SHP77 (cell line): ENCODE measurements at places on chromosomes 5 and 9.

GRCh38 chr9:109522106-109522505, 24.0 kb upstream of the PTPN3 start:
- DNase-seq: no peak

DNA sequence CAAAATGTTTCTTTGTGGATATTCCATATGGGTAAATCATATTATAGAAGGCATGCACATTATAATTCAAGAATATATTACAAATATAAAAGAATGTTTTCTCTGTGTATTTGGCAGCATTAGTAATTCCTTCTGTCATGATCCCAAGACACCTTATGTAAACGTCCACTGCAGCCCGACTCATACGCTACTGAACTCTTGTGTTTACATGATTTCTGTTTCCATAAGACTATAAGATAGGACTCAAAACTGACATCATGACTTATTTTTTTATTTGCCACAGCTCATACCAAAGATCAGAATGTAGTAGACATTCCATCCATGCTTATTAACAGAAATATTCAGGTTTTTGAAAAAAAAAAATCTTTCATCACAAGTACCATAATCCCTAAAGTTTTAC, 234.1 kb downstream of the AP3B1 start:
- no peak for DNase-seq

GRCh38 chr9:114697951-114698351, 16.0 kb upstream of the TEX48 start:
- DNase-seq: no peak

- DNase-seq: no peak
These were observed 25.0 kb upstream of the KIF12 start for GRCh38 chr9:114124138-114124537.

DNA sequence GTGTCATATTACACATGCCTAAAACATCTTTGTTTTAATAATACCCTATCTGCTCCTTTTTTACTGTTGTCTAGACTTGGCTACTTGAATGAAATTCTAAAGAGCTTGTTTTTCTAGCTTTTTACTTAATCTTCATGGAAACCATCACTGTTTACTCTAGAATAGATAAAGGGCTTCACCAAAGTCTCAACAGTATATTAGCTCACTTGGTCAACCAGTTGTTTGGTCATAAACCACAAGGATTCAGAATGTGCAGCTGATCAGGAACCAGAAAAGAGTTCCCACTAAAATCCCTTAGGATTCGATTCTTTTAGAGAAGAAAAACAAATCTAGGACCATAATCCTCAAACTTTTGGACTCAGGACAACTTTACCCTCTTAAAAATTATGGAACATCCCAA, 38.0 kb downstream of the CDO1 start:
- DNase-seq: no peak

GRCh38 chr5:151077967-151078366, 2.9 kb downstream of the TNIP1 start:
- no peak for DNase-seq

- DNase-seq: no peak
These were observed 824.4 kb upstream of the TYRP1 start for GRCh38 chr9:11868795-11869194.

- no peak for DNase-seq
These were observed 53.5 kb downstream of the SUSD1 start for GRCh38 chr9:112121633-112122032.

DNA sequence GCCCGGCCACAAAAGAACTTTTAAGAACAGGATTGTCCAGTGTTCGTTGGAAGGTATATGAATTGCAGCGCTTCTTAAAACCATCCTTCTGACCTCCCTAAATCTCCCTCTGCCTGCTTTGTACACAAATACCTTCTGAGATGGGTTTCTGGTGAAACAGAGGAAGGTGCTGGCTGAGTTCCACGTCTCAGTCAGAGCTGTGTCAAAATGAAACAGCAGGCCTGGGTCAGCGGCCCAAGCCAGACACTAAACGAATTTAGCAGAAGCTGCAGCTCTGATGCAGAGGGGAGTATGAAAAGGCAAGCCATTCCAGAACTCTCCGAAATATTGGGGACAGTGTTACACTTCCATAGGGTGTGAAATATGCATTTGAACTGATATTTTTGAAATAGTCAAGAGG, 37.8 kb upstream of the CRB2 start:
- DNase-seq: no peak

- DNase-seq: no peak
These were observed 134.0 kb downstream of the GCNT1 start for GRCh38 chr9:76592974-76593347.

- no peak for DNase-seq
These were observed 39.0 kb upstream of the ZSWIM6 start for GRCh38 chr5:61293071-61293470.

DNA sequence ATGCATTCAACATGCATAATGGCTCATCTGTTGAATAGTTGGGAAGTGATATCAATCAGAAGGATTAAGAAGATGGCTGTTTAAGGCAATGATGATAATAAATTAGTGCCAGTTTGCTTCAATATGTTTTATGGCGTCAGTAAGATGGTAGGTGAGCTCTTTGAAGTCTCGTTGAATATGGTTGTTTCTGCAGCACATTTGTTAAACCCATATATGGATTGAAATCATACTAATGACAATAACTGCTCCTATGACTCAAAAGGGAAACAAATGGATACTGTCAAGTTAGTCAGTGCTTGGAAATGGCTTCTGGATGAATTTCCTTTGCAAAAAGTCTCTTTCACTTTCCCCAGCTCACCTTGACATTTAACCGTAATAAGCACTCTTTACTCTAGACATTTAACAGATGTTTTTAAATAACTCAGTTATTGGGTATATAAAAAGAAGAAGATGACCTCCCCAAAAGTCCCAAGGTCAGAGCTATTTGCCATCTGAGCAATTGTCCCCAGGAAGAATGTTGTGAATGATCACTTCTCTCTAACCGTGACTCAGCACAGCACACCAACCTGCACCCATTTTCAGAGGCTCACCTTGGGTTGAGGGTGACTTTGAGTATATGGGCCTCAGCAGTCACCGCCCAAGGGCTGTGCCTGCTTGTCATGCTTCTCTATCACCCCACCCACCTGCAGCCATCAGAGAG, 133.4 kb downstream of the GRIA1 start:
- DNase-seq: no peak

DNA sequence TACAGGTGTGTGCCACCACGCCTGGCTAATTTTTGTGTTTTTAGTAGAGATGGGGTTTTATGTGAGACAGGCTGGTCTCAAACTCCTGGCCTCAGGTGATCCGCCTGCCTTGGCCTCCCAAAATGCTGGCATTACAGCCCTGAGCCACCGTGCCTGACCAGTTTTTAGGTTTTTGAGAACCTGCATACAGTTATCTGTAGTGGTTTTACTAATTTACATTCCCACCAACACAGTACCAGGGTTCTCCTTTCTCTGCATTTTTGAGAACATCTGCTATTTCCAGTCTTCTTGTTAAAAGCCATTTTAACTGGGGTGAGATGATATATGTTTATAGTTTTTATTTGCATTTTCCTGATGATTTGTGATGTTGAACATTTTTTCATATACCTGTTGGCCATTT, 12.8 kb downstream of the DMXL1 start:
- DNase-seq: no peak

- no peak for DNase-seq
These were observed 258.9 kb downstream of the TAF11L14 start for GRCh38 chr5:17893026-17893635.

- no peak for DNase-seq
These were observed 24.8 kb upstream of the ERAP2 start for GRCh38 chr5:96851312-96852062.

DNA sequence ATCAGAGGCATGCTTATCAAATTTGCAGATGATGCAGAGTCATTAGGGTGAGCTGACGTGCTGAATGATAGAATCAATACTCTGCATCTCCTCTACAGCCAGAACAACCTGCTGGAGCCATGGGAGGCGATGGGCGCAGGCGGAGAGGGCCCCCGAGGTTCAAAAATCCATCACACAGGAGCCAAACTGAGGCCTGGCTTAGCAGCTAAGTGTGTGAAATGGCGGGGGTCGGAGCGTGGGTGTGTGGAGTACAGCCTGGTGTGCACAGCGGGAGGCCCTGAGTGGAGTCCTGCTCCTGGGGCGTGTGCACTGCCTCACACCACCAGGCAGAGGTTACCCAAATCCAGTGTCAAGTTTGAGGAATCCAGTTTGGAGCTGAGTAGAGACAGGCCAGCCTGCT, 73.2 kb downstream of the MVB12B start:
- no peak for DNase-seq

GRCh38 chr9:121896545-121896943, 196.6 kb downstream of the TTLL11 start:
- no peak for DNase-seq
